GM12878 (cell line): ENCODE measurements at places on chromosomes 7 and 10. TPM values are rescaled to one million over a fixed set of nuclear protein-coding genes. Genes with fewer than 3 reads are reported as not detected.
A peak's percentile ranks its signal among the peaks of the same experiment; 100 is the strongest.

DNA sequence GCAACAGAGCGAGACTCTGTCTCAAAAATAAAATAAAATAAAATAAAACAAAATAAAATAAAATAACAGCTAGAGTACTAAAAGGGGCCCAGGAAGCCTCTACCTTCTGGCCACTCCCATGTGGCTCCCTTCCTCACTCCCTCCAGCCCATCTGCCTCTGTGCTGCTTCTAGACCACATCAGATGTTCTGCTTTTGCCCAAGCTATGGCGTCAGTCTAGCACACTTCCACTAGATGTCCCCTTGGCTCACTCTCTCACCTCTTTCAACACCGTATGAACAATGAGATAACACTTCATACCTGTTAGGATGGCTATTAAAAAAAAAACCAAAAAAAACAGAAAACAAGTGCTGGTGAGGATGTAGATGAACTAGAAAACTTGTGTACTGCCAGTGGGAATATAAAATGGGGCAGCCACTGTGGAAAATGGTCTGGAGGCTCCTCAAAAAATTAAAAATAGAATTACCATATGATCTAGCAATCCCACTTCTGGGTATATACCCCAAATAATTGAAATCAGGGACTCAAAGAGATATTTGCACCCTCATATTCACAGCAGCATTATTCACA is 132.3 kb downstream of the ARHGAP22 start:
- no peak overlapping the region for H3K4me3 ChIP-seq
- H3K36me3 ChIP-seq = no peaks in the 10 kb centered on the region
- no peaks in the 10 kb centered on the region for H3K4me1 ChIP-seq
- H3K27me3 ChIP-seq = no peaks in the 10 kb centered on the region; the same call in 1 of the 2 replicates
- DNase-seq = no peak

DNA sequence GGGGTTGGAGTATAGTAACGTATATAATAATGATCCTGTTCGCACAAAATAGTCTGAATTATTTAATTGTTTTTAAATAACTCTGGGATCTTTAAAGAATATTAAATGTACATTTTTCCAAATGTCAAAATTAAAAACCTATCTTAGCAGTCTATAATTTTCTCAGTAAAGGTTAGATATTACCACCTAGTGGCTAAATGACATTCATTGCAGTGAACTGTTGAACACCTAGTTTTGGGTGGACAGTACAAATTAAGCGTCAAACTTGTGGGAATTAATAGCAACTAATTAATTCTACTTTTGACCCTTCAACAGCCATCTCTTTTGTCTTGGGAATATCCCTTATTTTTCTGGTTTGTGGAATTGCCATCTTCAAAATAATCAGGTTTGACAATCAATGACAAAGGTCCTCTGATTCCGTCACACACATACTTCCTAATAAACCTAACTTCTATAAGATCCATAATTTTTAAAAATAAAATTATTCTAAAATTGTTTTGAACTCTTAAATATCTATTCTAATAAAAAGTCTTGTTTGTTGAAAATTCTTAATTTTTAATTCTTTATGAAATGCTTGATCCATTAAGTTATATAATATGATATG is 165.7 kb downstream of the SEMA3D start:
- no peak for DNase-seq
- H3K4me3 ChIP-seq = no peak overlapping the region
- no peaks in the 10 kb centered on the region; the same call in 1 of the 2 replicates for H3K4me1 ChIP-seq
- no peaks in the 10 kb centered on the region for H3K27me3 ChIP-seq
- H3K36me3 ChIP-seq = no peaks in the 10 kb centered on the region
- no peak overlapping the region for H3K27ac ChIP-seq

- peak overlapping the region; percentile 14; the same call in 1 of the 2 replicates for H3K27ac ChIP-seq
- no peaks in the 10 kb centered on the region for H3K27me3 ChIP-seq
- no peak for DNase-seq
- H3K36me3 ChIP-seq = peaks cover 6% of the 10 kb centered on the region
- peaks cover 15% of the 10 kb centered on the region for H3K4me1 ChIP-seq
Observed at GRCh38 chr10:98444314-98445006, 2.3 kb downstream of the HPS1 start.

Gene ORC5
- 28.1 TPM in 2 replicates for total RNA-seq

Gene HEPACAM2
- total RNA-seq = not detected in 2 replicates

Gene CYP3A7
- not detected in 2 replicates for total RNA-seq

DNA sequence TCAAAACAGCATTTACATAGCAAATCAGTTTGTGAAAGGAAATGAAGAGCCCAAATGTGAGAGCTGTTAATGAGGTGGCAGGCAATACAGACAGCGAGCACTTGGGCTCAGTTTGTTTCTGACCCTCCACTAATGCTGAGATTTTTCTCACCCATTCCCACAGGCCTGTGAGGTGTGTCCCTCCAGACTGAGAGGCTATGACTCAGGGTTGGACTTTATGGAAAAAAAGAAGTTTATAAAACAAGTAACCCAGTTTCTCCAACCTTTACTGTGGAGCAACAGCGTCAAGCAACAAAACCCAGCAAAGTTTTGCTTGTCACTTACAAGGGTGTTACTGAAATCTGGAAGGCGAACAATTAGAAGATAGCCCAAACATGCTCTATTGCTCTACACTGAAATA is 4.9 kb upstream of the FEZF1 start:
- H3K27me3 ChIP-seq = no peaks in the 10 kb centered on the region; the same call in 1 of the 2 replicates
- H3K4me3 ChIP-seq = no peak overlapping the region
- H3K4me1 ChIP-seq = no peaks in the 10 kb centered on the region
- H3K36me3 ChIP-seq = no peaks in the 10 kb centered on the region
- DNase-seq = no peak
- H3K27ac ChIP-seq = no peak overlapping the region

- no peaks in the 10 kb centered on the region for H3K36me3 ChIP-seq
- no peak overlapping the region for H3K27ac ChIP-seq
- H3K4me3 ChIP-seq = no peak overlapping the region
- H3K4me1 ChIP-seq = no peaks in the 10 kb centered on the region
- no peak for DNase-seq
Observed at GRCh38 chr7:92402920-92403759, 44.1 kb upstream of the GATAD1 start.

Gene TMEM225B
- 0.26 and 0.45 TPM in 2 replicates for total RNA-seq

DNA sequence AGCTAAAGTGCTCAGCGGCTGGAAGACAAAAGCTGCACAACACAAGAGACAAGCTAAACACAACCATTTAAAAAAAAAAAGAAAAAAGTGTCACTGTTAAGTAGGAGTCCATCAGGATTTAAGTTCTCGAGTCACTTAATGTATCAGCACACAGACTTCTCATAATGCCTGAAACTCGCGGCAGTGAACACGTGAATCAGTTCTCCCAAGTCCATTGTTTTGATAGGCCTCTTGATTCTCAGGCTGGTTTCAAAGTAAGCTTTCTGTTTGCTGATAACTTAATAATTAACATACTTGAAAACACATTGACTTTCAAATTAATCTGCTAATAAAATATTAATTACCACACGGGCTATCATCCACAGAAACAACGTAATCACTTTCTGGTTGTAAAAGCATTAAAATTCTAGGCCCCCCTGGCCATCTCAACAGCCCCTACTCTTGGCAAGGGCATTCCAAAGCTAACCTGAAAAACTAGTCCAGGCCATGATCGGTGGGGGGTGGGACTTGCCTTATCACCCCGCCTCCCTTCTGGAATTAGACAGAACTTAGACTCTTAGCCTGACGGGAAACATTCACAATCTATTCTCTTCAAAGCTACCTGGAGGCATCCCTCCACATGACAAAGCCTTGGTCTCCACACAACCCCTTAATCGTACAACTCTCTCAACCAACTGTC is 129.0 kb downstream of the DIP2C start:
- DNase-seq = no peak
- H3K36me3 ChIP-seq = no peaks in the 10 kb centered on the region
- H3K4me1 ChIP-seq = no peaks in the 10 kb centered on the region
- H3K4me3 ChIP-seq = no peak overlapping the region

DNA sequence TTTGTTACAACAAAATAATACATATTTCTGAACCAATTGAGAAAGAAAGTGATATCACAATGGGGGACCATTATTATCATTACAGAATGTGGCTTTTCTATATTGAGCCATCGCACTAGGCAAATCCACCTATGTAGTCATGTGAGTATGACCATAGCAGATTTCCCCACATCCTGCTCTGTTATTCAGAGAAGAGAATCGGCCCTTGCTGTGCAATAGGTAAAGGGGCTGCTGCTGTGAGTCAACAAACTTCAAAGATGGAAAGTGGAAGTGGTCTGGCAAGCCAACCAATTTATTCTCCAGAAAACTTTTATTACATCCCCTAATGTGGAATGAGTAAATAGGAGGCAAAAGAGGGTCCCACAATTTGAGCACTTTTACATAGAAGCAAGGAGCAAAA is 573.4 kb downstream of the ETV1 start:
- H3K27ac ChIP-seq = no peak overlapping the region
- H3K36me3 ChIP-seq = no peaks in the 10 kb centered on the region
- no peaks in the 10 kb centered on the region for H3K4me1 ChIP-seq
- DNase-seq = no peak
- H3K4me3 ChIP-seq = no peak overlapping the region

Gene TMEM273
- 20.9 and 23.5 TPM in 2 replicates for total RNA-seq

- H3K27me3 ChIP-seq = peaks cover 3% of the 10 kb centered on the region; the same call in 1 of the 2 replicates
- H3K27ac ChIP-seq = no peak overlapping the region
- no peak overlapping the region for H3K4me3 ChIP-seq
- no peak for DNase-seq
- no peaks in the 10 kb centered on the region for H3K36me3 ChIP-seq
Observed at GRCh38 chr7:94393246-94394108, 1.2 kb upstream of the COL1A2 start.

DNA sequence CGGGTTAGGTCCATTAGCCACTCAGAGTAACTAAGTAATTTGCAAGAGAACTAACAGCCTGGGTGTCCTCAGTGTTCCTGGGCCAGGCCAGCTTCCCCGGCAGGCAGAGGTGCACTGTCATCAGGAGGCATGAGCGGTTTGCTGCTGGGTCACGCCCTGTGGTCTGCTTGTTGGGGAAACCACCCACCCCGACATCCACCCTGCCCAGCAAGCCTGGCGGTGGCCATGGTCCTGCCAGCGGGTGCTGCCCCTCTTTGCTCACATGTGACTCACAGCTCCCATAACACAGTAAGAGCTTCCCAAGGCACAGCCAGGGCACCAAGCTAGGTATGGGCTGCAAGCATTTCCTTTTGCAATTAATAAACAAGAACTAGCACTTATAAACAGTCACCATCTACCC is 75.9 kb downstream of the RGS10 start:
- no peaks in the 10 kb centered on the region for H3K36me3 ChIP-seq
- H3K27ac ChIP-seq = no peak overlapping the region
- H3K27me3 ChIP-seq = no peaks in the 10 kb centered on the region

- H3K4me3 ChIP-seq = peak overlapping the region; percentile 22; the same call in 1 of the 2 replicates
- no peaks in the 10 kb centered on the region for H3K36me3 ChIP-seq
- H3K4me1 ChIP-seq = peaks cover 32% of the 10 kb centered on the region
- H3K27ac ChIP-seq = peak overlapping the region; percentile 92
Observed at GRCh38 chr7:41881331-41882130, 178.6 kb upstream of the INHBA start.

Gene ADRA2A
- total RNA-seq = 0.08 TPM in 1 of 2 replicates, not detected in the other

Gene TEX47
- not detected in 2 replicates for total RNA-seq

Gene UPF2
- total RNA-seq = 27.6 and 30.6 TPM in 2 replicates

Gene OR6B1
- total RNA-seq = not detected in 2 replicates

DNA sequence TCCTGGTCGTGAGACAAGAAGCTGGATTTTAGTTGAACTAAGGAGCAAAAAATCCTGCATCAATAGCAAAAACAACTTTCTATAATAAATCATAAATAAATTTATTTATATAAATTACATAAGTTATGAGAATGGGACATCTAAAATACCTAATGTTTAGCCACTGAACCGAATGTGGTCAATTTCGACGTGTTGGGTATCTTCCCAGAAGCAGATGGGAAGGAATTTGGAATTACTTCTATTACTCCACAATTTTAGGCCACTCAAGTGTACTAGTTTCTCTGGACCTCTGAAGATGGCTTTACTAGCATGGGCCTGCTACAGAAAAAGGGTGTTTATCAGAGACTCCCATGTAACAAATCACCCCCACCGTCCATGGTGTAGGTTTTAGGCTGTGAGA is 172.0 kb downstream of the PRPF18 start:
- H3K36me3 ChIP-seq = no peaks in the 10 kb centered on the region; the same call in 1 of the 2 replicates
- H3K27me3 ChIP-seq = no peaks in the 10 kb centered on the region
- DNase-seq = no peak
- peaks cover 77% of the 10 kb centered on the region for H3K4me1 ChIP-seq
- H3K4me3 ChIP-seq = no peak overlapping the region

- no peaks in the 10 kb centered on the region for H3K36me3 ChIP-seq
- no peaks in the 10 kb centered on the region for H3K4me1 ChIP-seq
- H3K27me3 ChIP-seq = no peaks in the 10 kb centered on the region
- no peak for DNase-seq
Observed at GRCh38 chr10:5078547-5079180, 15.6 kb upstream of the AKR1C3 start.

Gene ASZ1
- 0.11 TPM in 1 of 2 replicates, not detected in the other for total RNA-seq

DNA sequence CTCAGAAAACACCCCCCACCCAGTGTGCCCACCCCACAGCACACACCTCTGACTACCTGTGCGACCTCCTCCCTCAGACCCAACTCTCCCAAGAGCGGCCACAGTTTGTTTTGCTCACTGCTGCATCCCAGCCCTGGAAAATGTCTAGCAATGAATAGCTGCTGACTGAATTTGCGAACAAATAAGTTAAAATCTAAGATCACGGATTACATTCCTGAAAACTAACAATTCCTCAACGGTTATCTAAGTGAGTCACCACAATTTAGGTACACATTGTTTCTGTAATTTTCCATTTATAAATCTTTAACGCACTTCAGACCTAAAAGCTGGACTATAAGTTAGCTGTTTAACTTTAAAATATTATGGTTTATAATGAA is 235.2 kb downstream of the ZMYND11 start:
- H3K27ac ChIP-seq = no peak overlapping the region
- no peaks in the 10 kb centered on the region for H3K27me3 ChIP-seq
- H3K4me3 ChIP-seq = no peak overlapping the region
- no peaks in the 10 kb centered on the region for H3K36me3 ChIP-seq
- no peak for DNase-seq

GRCh38 chr10:93165367-93165766 is 91.7 kb downstream of the CYP26A1 start:
- H3K4me3 ChIP-seq = no peak overlapping the region
- DNase-seq = no peak
- H3K27ac ChIP-seq = no peak overlapping the region
- no peaks in the 10 kb centered on the region for H3K36me3 ChIP-seq

- DNase-seq = no peak
- no peak overlapping the region for H3K4me3 ChIP-seq
- H3K27ac ChIP-seq = no peak overlapping the region
- H3K36me3 ChIP-seq = no peaks in the 10 kb centered on the region; the same call in none of the 2 replicates
- no peaks in the 10 kb centered on the region for H3K27me3 ChIP-seq
Observed at GRCh38 chr7:30561389-30561788, 33.3 kb upstream of the GARS1 start.

Gene IFIT1B
- total RNA-seq = not detected in 2 replicates

Gene TMEM196
- not detected in 2 replicates for total RNA-seq
